Endodermal cell (in vitro differentiated cells): ENCODE measurements at places on chromosomes 12 and 14. TPM values are rescaled to one million over a fixed set of nuclear protein-coding genes. Genes with fewer than 3 reads are reported as not detected.

Gene EXOC3L4
- total RNA-seq = 2.1 and 3.6 TPM in 2 replicates

Gene LIN7A
- 16.3 and 19.3 TPM in 2 replicates for total RNA-seq

Gene MANSC4
- not detected in 3 replicates for total RNA-seq

GRCh38 chr12:46184798-46185595, 83.8 kb downstream of the SLC38A1 start:
- DNase-seq = no peak

- DNase-seq = no peak
Observed at GRCh38 chr14:63241096-63241495, 36.9 kb downstream of the RHOJ start.

- no peak for DNase-seq
Observed at GRCh38 chr14:52987042-52987441, 36.2 kb upstream of the FERMT2 start.

- DNase-seq = no peak
Observed at GRCh38 chr14:30243207-30243606, 315.6 kb upstream of the PRKD1 start.

DNA sequence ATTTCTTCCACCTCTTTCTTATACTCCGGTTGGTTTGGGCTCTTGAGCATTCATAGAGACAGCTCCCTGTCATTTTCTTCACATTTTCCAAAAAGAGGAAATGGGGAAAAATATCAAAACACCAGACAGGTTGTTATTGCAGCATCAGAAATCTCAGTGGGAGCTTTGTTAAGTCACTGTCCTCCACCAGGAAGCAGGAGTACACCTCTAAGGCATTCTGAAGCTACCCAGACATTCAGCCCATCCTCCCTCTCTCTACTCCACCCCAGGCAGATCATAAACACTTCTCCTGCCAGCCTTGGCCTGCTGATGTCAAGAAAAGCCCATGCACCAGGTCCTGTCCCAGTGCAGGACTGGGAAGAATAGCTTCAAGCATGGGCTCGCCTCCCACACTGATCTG, 1198.3 kb downstream of the VRK1 start:
- no peak for DNase-seq

DNA sequence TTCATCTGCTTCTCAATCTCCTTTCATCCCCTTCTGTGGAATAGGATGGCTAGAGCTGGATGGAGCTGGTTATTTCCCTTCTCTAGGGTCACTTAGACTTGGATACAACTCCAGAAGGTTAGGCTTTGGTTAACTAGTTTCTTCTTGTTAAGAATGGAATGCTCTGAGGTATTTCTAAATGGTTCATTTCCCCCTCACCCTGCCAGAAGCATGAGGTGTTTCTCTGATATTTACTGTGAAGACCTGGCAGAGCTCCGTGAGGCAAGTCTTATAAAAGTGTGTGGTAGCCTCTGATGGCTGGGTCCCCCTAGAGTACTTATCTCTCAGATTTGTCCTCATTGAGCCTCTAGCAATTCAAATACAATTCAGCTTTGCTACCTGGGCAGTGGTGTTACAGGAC, 207.9 kb downstream of the SLC16A7 start:
- no peak for DNase-seq

- peak; percentile 84 for DNase-seq
Observed at GRCh38 chr14:77076113-77076631, 21.9 kb upstream of the CIPC start.

DNA sequence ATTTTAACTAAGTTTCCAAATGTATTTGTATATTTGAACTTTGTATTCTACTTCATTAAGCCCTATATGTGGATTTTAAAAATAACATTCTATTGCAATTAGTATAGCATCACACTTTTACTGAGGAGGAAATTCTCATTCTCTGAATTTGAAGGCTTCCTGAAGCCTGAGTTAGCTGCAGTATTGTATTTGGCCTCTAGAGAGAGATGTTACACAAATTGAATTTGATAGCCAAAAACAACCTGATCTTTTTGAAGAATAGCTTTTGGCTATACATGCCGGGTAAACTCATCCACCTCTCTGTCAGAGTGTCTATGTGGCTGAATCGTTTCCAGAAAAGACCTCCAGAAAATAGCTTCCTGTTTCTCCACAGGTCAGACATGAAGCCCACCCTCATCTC, 316.5 kb upstream of the OR4E1 start:
- no peak for DNase-seq
